Right lobe of liver (tissue), 6 donors: ENCODE measurements at places on chromosomes 6 and 20. TPM values are rescaled to one million over a fixed set of nuclear protein-coding genes. Genes with fewer than 3 reads are reported as not detected.

DNA sequence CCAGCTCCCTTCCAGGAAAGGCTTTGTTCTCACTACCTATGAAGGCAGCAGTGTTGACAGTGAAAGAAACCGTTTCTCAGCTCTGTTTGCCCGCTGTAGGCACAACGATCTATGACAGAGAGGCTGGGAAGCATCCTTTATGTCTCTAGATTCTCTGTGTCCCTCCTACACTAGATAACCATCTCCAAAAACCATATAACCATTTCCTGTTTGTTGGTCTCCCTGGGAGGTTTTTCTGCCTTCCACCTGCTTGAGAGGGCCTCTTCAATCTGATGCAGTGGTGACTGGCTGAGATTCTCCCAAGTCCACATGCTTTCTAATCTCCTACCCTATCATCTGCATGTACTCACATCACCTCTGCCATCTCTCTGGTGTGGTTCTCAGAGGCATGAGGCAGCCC lies 32.0 kb upstream of the TMEM217 start:
- no peaks in the 10 kb centered on the region for H3K27me3 ChIP-seq
- no peaks in the 10 kb centered on the region for H3K4me1 ChIP-seq
- DNase-seq = no peak
- H3K36me3 ChIP-seq = no peaks in the 10 kb centered on the region
- no peak overlapping the region for H3K4me3 ChIP-seq
- no peak overlapping the region for H3K27ac ChIP-seq

DNA sequence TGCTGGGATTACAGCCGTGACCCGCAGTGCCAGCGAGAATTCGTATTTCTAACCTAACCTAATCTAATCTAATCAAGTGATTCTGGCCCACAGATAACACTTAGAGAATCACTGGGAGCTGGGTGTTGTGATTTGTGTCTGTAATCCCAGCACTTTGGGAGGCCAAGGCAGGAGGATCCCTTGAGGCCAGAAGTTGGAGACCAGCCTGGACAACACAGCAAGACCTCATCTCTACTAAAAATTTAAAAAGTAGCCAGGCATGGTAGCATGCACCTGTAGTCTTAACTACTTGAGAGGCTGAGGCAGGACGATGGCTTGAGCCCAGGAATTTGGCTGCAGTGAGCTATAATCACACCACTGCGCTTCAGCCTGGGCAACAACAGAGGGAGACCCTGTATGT lies 21.4 kb upstream of the NCOA3 start:
- H3K4me1 ChIP-seq = no peaks in the 10 kb centered on the region
- no peaks in the 10 kb centered on the region for H3K27me3 ChIP-seq
- H3K27ac ChIP-seq = no peak overlapping the region
- no peak for DNase-seq
- H3K4me3 ChIP-seq = no peak overlapping the region

The FAM162B gene
- 0.33 TPM for total RNA-seq

DNA sequence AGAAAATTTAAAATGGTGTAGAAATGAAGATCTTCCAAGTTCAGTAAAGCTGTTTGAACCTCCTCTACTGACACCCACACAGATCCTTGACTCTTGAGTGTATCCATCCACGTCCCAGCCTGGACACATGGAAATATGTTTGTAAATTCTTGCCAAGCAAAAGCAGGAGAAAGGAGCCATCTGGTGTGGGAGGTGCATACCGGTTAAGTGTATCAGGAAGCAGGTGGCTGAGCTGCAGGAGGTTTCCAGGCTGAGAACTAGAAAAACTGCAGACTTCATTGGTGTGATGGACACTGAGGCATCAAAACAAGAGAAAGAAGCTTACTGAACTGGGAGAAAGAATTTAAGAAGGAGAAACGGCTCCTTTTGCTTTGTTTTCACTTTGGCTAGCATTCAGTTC lies 229.9 kb upstream of the GRIK2 start:
- H3K4me1 ChIP-seq = no peaks in the 10 kb centered on the region
- H3K36me3 ChIP-seq = no peaks in the 10 kb centered on the region
- H3K4me3 ChIP-seq = no peak overlapping the region
- no peak for DNase-seq

DNA sequence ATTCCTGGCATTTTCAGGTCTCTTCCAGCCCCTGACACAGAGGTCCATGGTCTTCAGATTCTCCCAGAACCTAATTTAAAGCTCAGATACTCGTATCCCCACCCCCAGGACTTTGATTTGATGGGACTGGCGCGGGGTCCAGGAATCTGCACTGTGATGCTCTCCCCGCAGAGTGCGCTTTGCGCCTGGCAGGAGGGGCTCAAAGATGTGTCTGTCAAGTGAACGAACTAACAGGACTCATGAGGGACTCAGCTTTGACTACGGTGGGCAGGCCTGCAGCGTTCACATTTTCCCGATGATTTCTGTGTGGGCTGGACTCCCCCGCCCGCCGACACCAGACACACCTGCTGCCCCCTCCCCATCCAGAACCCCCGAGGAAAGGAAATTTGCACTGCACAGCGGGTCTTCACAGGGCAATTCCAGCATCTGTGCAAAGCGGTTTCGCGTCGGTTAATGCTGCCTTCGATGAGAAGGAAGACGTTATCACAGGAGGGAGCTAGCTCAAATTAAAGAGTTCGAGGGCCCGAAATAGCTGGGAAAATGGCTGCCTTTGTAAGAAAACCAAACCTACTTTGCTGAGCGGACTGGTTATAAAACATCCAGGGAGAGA lies 90.2 kb downstream of the ZDHHC14 start:
- H3K27ac ChIP-seq = no peak overlapping the region
- H3K4me1 ChIP-seq = no peaks in the 10 kb centered on the region
- no peak overlapping the region for H3K4me3 ChIP-seq

DNA sequence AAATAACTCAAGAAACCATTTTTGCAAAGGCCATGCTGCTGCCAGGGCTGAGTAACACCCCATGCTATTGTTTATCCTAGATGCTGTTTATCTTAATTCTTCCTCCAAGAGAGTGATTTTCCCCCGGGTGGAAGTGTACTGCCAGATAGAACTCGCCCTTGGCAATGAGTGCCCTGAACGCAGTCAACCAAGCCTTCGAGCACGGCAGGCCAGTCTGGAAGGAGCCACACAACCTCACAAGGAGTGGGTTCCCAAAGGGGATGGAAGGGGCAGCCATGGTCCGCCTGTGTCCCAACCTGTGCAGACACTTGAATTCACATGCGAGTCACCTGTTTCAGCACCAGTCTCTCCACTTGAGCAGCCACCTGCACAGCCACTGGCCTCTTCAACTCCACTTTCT lies 31.9 kb downstream of the PNPLA1 start:
- H3K4me1 ChIP-seq = no peaks in the 10 kb centered on the region
- H3K27me3 ChIP-seq = no peaks in the 10 kb centered on the region
- no peak overlapping the region for H3K4me3 ChIP-seq
- H3K27ac ChIP-seq = no peak overlapping the region
- H3K36me3 ChIP-seq = no peaks in the 10 kb centered on the region

- peaks cover 23% of the 10 kb centered on the region for H3K4me1 ChIP-seq
- H3K4me3 ChIP-seq = no peak overlapping the region
- no peak for DNase-seq
- no peaks in the 10 kb centered on the region for H3K27me3 ChIP-seq
Observed at GRCh38 chr20:1377984-1378734, 14.7 kb downstream of the FKBP1A start.

The NKX2-4 gene
- not detected for total RNA-seq

DNA sequence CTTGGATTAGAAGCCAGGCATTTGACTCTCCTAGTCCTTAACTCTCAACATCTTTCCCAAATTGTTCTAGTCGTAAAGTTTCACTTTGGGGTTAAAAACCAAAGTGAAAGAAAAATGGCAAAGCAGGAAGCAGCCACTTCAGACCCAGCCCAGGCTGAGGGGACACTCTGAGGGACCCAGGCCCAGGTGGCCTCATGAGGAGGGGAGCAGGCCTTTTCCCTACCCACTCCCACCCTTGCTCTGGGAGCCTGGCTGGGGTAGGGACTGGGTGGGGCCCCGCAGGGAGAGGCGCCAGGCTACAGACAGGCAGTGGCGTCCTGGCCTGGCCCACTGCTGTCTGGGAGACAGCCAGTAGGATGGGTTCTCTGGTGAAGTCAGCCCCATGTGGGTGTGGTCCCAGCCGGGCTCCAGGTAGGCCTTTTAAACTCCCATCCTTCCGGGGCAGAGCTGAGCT lies 68.7 kb upstream of the MYL9 start:
- H3K36me3 ChIP-seq = no peaks in the 10 kb centered on the region
- H3K4me1 ChIP-seq = no peaks in the 10 kb centered on the region
- no peak for DNase-seq
- H3K4me3 ChIP-seq = no peak overlapping the region

The LAMA4 gene
- 4.1 TPM for total RNA-seq

The SRMS gene
- total RNA-seq = not detected

The THEMIS gene
- total RNA-seq = 0.61 TPM

DNA sequence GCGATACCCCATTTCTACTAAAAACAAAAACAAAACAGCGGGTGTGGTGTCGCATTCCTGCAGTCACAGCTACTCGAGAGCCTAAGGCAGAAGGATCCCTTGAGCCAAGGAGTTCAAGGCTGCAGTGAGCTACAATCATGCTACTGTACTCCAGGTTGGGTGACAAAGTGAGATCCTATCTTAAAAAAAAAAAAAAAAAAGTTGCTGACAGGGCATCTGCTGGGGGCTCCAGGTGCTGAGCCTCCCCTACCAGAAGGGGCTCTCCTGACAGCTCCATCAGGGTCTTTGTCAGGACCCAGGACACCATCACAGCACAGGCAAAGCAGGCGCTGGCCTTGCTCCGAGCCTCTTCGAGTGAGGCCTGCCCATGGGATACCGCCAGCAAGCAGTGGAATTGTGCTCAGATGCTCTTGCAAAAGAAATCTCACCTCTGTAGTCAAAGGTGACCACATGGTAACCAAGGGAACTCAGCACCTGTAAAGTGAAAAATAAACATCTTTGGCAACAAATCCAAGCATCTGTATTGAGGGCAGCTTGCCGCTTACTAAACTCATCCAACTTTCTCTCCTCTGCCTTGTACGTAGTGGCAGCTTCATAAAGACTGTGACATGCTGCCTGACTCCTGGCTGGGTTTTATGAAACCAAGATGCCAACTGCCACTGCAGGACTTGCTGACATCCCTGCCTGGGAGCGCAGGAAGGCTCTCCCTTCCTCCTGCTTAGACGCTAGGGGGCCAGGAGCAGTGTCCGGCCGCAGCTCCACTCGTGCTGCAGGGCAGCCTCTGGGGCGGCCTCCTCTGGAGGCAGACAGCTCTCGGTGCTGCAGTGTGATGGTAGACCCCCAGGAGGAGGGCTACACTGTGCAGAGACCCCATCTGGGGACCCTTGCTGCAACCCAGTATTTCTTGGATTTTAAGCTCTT lies 66.9 kb downstream of the PYGB start:
- H3K4me1 ChIP-seq = no peaks in the 10 kb centered on the region
- DNase-seq = no peak
- H3K4me3 ChIP-seq = no peak overlapping the region
- no peak overlapping the region for H3K27ac ChIP-seq

DNA sequence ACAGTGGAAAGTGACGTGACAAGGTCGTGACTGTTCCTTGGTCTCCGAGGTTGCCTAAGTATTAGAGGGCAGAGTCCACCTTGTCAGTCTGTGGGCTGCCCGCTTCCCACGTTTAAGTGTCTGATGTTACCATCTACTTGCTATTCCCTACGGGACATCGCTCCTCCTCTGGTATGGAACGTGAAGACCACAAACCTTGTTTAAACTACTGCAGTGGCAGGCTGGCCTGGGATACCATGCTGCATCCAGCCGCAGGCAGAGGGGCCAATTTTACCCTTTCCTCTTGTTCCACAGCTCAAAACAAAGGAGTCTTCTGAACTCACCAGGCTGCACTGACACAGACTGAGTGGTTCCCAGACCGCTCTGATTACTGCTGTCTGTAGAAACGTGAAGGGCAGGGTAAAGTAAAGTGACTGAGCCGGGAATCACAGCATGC lies 275.9 kb downstream of the FOXC1 start:
- no peaks in the 10 kb centered on the region for H3K4me1 ChIP-seq
- no peak overlapping the region for H3K4me3 ChIP-seq
- H3K36me3 ChIP-seq = no peaks in the 10 kb centered on the region
- no peak for DNase-seq
- no peak overlapping the region for H3K27ac ChIP-seq
- no peaks in the 10 kb centered on the region for H3K27me3 ChIP-seq

The LY6G6F gene
- total RNA-seq = not detected

The C6orf15 gene
- total RNA-seq = not detected

The RUNX2 gene
- 0.62 TPM for total RNA-seq

- no peaks in the 10 kb centered on the region for H3K36me3 ChIP-seq
- peak; percentile 54 for DNase-seq
- no peaks in the 10 kb centered on the region for H3K27me3 ChIP-seq
- peak overlapping the region; percentile 90 for H3K27ac ChIP-seq
Observed at GRCh38 chr6:13485923-13486562, 1.4 kb downstream of the GFOD1 start.

The VIP gene
- total RNA-seq = not detected

DNA sequence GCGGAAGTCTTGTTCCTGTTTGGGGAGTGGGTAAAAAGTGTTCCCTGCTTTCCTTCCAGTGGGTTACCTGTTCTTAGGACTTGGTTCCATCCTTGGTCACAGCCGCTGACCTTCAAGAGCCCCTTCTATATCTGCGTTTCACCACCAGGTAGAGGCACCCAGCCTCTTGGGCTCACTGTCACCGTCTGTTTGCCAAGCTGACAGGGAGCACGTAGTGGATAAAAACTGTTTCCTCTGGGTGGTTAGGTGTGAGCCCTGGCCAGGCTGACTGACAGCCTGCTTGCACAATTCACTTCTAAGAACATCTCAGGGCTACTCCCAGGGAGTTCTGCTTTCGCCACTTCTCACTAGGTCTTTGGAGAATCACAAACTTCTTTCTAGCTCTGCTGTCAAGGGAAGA lies 1.8 kb upstream of the JPH2 start:
- H3K27ac ChIP-seq = no peak overlapping the region
- H3K36me3 ChIP-seq = no peaks in the 10 kb centered on the region
- H3K4me3 ChIP-seq = no peak overlapping the region

The SLC12A5 gene
- 0.32 TPM for total RNA-seq

The HAO1 gene
- total RNA-seq = 149 TPM

- H3K27ac ChIP-seq = no peak overlapping the region
- H3K27me3 ChIP-seq = no peaks in the 10 kb centered on the region
- DNase-seq = no peak
Observed at GRCh38 chr20:49543071-49543857, 24.7 kb downstream of the PTGIS start.

DNA sequence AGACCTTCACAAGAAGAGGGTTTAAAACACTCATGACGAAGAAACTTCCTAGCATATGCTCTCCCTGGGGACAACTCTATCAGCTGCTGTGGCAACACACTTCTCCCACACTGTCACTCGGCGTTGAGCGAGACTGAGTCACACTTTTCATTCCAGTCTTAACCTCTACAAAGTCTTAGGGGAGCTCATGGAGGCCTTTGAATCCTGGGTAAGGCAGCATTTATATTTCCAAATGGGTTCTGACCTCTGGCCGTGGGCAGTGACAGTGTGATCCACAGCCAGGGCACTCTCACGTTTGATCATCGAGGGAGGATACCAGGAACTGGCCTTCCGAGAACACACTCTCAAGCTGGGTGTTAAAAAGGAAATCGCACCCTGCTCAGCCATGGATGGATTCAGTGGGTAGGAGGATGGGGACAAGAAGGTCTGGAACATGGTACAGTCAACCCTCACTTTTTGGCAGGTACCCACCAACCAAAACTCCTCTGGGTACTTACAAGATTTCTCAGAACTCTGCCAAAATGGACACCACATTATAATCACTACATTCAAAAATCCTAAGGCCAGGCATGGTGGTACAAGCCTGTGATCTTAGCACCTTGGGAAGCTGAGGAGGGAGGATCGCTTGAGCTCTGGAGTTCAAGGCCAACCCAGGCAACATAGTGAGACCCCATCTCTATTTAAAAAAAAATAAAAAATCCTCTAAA lies 19.6 kb downstream of the RRBP1 start:
- DNase-seq = peak; percentile 53
- no peak overlapping the region for H3K4me3 ChIP-seq
- no peaks in the 10 kb centered on the region for H3K27me3 ChIP-seq

The HLA-DPB1 gene
- total RNA-seq = 16.4 TPM
